Esophagus muscularis mucosa (tissue), 4 donors: ENCODE measurements at places on chromosomes 16 and 17. TPM values are rescaled to one million over a fixed set of nuclear protein-coding genes. Genes with fewer than 3 reads are reported as not detected.

GRCh38 chr17:60109161-60109560 lies 30.4 kb upstream of the HEATR6 start:
- DNase-seq, result no peak
- no peak overlapping the region for H3K4me3 ChIP-seq
- H3K4me1 ChIP-seq, result no peaks in the 10 kb centered on the region
- H3K36me3 ChIP-seq, result no peaks in the 10 kb centered on the region
- no peaks in the 10 kb centered on the region for H3K27me3 ChIP-seq
- no peak overlapping the region for H3K27ac ChIP-seq

DNA sequence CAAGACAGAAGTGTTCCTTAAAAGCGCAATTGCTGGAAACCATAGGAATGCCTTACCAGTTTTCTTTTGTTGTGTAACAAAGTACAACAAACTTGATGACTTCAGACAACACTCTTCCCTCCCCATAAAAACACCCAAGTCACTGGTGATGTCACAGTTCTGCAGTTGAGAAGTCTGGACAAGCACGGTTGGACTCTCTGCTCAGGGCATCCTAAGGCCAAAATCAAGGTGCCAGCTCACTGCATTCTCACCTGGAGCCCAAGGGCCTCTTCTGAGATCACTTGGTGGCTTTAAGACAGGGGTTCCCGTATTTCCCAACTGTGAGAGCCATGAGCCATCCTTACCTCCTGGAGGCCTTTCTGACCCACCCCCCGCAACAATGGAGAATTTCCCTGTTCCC lies 45.6 kb upstream of the MEAK7 start:
- no peaks in the 10 kb centered on the region for H3K36me3 ChIP-seq
- no peak for DNase-seq
- H3K27ac ChIP-seq, result no peak overlapping the region
- peaks cover 12% of the 10 kb centered on the region for H3K27me3 ChIP-seq
- no peak overlapping the region for H3K4me3 ChIP-seq

GRCh38 chr17:6269478-6269877 lies 165.4 kb downstream of the AIPL1 start:
- no peaks in the 10 kb centered on the region for H3K4me1 ChIP-seq
- no peak for DNase-seq
- no peak overlapping the region for H3K4me3 ChIP-seq

DNA sequence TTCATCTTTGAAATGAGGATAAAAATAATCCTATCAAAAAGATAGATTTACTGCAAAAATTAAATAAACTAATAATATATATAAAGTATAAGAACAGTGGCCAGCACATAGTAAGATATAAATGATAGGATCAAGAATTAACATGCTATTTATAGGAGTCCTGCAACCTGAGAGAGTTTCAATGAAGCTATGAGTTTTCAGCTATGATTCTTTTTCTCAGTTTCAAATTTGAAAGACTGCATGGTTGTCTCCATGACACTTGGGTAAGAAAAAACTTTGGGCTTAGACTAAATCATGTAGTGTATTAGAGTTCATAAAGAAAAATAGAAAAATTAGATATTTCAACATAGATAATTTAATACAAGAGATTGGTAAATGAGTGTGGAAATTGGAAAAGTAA lies 817.8 kb upstream of the KIF2B start:
- DNase-seq, result no peak
- no peak overlapping the region for H3K4me3 ChIP-seq

The BCL6B gene
- total RNA-seq, result 2.5 TPM

The TMEM92 gene
- 0.80 TPM for total RNA-seq
